Islet precursor cell (in vitro differentiated cells): ENCODE measurements at places on chromosomes 2 and 18.

GRCh38 chr2:38146907-38147307, 71.0 kb upstream of the CYP1B1 start:
- DNase-seq = peak; percentile 98

- DNase-seq = no peak
Measured at GRCh38 chr2:215662715-215663114, 226.8 kb upstream of the FN1 start.

- no peak for DNase-seq
Measured at GRCh38 chr2:228614741-228615140, 433.3 kb upstream of the SPHKAP start.

DNA sequence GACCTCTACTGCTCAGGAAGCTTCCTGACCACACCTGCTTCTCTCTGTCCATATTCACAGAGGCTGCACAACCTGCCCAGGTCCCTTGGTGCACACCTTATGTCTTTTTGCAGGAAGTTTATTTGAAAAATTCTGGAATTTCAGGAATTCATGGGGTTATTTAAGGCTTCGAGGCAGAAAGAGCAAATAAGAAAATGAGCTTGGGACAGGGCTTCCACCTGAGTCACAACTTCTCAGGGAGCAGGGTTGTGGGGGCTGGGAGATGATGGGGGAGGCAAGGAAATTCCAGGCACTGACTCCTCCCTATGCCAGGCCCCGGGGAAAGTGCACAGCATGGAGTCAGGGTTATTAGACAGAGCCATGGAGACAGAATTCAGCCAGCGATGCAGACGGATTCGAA, 57.7 kb downstream of the INHBB start:
- no peak for DNase-seq

DNA sequence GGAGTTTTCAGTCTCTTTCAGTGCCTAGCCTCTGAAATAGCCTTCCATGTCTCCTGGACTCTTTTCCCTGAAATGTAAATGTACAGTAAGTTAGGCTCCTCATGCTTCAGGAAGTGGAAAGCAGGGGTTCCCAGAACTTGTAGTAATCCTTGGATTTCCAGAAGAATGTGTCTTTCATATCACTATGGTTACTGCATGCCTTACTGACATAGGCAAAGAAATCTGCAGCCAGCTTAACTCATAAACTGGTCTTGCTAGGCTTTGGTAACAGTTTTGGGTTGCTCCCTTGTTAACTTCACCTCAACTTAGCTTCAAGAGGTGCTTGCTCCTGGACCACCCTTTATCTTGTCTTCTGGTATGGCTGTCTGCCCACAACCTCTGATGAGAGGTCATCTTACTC, 686.8 kb upstream of the DDX18 start:
- peak; percentile 57 for DNase-seq

- DNase-seq = no peak
Measured at GRCh38 chr18:31931163-31931885, 11.6 kb downstream of the TRAPPC8 start.
